ENCODE measurements at places on chromosomes 2 and 18.

DNA sequence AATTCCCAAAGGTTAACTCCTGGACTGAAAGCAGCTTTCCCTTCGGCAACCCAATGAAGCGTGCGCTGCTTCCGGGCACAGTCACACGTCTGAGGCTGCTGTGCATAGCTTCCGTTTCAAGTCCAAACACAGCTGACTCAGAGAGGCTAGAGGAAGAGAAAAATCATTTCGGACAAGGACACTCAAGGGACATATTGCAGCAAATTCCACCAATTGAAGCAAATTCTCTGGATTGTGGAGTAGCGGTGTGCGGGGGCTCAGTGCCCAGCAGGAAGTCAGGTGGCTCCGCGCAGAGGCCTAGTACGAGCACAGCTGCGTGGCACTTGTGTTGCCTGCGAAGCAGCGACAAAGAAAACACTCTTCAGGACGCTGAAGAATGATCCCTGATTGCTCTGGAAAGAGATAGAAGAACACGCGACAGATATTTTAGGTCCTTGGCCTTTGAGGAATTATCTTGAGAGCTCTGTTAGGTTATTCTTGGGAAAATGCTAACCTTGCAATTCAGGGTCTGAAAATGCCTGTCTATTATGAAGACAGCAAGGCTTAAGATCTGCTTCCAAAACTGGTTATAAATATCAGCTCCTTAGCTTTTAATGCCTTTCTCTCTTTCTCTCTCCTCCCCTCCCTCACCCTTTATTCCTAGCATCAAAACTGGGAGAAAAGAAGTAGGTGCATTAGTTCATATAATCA is 352.6 kb upstream of the DLGAP1 start:
- no peak for DNase-seq

DNA sequence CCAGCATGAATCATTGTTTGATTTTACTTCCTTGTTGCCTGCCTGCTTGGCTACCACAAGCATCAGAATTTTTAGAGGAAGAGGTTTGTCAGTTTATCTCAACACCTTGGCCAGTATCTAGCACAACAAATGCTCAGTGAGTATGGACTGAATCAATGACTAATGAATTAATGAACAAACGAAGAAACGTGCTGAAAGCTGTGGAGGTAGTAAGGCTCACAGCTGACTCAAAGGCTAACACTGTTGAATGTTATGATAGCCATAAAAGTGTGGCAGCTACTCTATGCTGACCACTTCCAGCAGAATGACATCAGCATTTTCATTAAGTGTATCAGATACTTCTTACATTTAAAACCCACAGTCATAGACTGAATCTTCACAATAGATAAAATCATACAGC is 543.4 kb downstream of the IRS1 start:
- DNase-seq, result no peak

DNA sequence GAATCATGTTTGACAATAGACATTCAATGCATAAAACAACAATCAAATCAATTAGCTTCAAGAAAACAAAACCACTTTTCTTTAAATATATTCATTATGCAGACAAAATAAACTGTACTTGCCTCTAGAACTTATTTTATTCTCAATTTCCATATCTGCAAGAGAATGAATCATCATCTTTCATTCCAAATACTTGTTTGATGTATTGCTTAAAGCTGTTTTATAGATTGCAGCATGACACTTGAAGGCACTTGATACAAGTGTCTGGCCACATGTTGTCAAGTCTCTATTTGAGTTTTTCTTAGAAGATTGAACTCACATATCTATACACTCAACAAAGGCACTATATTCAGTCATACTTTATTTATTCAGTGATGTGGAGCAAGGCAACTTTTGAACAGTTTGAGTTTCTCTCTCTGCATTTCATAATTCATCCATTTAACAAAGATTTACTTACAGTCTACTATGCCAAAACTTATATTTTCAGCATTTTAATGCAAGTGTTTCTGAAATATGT is 38.7 kb upstream of the DDX18 start:
- DNase-seq, result no peak

GRCh38 chr2:74947703-74948102 is 10.7 kb upstream of the POLE4 start:
- DNase-seq, result no peak

DNA sequence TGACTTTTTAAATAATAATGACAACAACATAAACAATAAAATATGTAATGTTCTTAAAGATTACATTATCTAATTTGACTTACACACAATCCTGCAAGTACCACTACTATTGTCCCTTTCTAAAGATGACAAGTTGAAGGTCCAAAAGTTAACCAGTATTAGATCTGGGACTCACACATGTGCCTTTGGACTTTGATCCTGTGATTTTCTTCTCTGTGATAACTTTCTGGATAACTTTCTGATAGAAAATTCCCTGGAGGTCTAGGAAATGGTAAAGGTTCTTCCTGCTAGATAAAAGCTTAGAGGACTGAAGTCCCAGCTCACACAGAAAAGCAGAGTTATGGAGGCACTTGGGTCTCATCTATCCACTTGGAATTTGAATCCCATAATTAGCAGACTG is 311.9 kb upstream of the KLHL29 start:
- DNase-seq, result no peak

DNA sequence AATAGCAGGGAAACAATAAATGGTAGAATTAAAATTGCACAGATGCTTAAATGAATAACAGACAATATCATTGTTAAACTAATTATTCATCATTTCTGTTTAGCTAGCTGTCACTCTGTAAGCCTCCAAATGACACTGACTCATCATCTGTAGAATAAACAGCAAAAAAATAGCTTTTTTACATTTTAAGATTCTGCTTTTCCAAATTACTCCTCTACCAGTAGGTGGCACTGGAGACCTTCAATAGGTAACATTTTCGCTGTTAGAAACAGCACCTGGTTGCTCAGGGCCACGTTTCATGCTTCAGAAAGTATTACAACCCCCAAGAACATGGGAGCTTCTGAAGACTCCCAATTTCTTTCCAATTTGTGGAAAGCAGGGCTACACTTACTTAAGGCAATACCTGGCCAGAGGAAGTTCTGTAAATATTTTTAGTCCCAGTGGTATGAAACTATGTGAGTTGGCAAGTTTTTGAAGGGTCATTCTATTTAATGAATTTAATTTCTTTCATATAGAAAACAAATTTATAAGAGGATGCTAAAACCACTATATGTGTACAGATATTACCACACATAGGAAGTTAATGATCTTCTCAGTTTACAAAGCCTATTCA is 45.4 kb downstream of the TTN start:
- DNase-seq, result peak; percentile 13

DNA sequence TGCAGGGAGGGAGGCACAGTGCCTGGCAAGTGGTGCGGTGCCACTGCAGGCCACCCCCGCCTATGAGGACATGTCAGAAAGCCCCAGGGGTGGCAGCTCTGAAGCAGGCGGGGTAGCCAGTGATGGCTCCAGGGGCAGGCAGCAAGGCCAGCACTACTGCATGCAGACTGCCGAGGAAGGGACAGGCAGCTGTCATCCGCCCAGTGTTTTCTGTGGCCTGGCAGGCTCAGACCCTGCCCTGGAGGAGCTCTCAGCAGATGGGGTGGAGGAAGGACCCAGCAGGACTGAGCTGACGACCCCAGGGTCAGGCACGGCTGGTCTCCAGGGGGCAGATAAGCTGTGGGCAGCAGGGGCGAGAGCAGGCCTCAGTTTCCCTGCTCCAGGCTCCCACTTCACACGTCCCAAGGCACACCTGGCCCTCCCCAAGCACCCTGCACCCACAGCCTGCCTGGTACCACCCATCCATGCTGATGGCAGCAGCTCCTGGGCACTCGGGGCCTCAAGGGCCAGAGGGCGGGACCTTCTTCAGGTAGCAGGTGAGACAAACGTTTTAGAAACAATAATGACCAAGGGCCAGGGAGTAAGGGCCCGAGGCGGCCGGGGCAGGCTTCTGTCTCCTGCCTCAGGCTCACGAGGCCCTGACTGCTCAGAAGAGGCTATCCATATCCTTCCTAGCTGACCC is 48.5 kb downstream of the HS6ST1 start:
- DNase-seq, result no peak

All from smooth muscle cell of the brain vasculature (primary cell).